Karpas-422 (cell line): ENCODE measurements at places on chromosomes 12 and 14. TPM values are rescaled to one million over a fixed set of nuclear protein-coding genes. Genes with fewer than 3 reads are reported as not detected.

- no peaks in the 10 kb centered on the region for H3K27me3 ChIP-seq
- no peak for DNase-seq
- no peak overlapping the region for H3K4me3 ChIP-seq
- H3K27ac ChIP-seq = no peak overlapping the region
- H3K4me1 ChIP-seq = no peaks in the 10 kb centered on the region
Measured at GRCh38 chr12:49794021-49794420, 34.2 kb downstream of the NCKAP5L start.

GRCh38 chr14:97218691-97219430 lies 421.7 kb downstream of the VRK1 start:
- H3K36me3 ChIP-seq = no peaks in the 10 kb centered on the region
- no peak for DNase-seq
- peaks cover 5% of the 10 kb centered on the region for H3K4me1 ChIP-seq
- no peaks in the 10 kb centered on the region; the same call in none of the 2 replicates for H3K27me3 ChIP-seq
- H3K4me3 ChIP-seq = no peak overlapping the region

GRCh38 chr12:81517296-81517695 lies 241.9 kb downstream of the PPFIA2 start:
- no peaks in the 10 kb centered on the region for H3K4me1 ChIP-seq
- no peak overlapping the region for H3K4me3 ChIP-seq
- no peaks in the 10 kb centered on the region for H3K27me3 ChIP-seq
- no peaks in the 10 kb centered on the region for H3K36me3 ChIP-seq

The TMEM30B gene
- not detected in 2 replicates for total RNA-seq

The PMEL gene
- total RNA-seq = 8.8 and 9.7 TPM in 2 replicates

The NPFF gene
- total RNA-seq = 1.0 TPM in 1 of 2 replicates, not detected in the other

DNA sequence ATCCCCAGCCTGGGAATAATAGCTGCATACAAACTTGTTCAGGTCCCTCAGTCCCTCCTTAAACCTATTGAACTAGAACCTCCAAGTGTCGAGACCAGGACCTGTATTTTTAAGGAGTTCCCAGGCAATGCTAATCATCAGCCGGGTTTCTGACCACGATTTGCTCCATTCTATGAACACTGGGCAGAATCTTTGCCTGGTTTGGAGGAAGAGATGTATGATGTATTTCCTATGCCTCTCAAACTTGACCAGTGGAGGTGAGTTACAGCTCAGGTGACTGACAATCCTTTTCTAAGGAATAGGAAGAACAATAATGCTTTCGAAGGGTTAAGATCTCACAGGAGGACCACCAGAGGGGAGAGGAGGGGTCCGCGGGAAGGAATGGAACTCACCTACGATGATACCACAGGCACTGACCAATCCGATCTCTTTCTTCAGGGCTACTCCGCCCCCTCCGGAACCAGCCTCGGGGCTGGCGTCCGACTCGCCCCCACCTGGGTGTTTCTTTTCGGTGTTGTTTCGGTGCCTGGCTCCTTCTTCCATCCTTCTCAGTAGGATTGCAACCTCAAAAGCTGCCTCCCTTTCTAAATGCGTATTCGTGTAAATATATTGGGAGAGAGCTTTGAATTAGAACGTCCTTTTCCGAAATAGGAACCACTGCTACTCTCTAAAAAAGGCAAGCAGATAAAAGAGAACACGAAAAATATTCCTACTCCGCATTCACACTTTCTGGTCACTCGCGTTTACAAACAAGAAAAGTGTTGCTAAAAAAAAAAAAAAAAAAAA lies 895 bp downstream of the SLC7A8 start:
- no peak overlapping the region for H3K27ac ChIP-seq
- peak overlapping the region; percentile 56 for H3K4me3 ChIP-seq
- H3K4me1 ChIP-seq = peaks cover 22% of the 10 kb centered on the region
- no peaks in the 10 kb centered on the region for H3K27me3 ChIP-seq

DNA sequence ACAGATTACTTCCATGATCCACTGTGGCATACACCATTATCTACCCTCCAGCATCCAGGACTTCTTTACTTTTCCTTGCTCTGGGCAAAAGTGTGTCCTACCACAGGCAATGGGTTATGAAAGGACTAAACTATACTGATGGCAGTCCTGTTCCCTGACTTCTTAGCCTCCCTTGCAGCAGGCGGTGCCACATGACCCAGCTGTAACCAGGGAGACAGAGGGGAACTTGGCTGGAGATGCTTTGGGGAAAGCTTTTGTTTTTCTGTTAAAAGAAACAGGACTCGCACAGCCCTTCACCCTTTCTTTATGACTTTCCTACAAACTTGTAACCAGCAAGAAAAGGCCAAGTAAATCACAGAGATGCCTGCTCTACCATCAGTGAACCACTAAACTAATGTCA lies 394.4 kb downstream of the PCNX1 start:
- no peak overlapping the region for H3K4me3 ChIP-seq
- no peaks in the 10 kb centered on the region for H3K36me3 ChIP-seq
- no peaks in the 10 kb centered on the region for H3K27me3 ChIP-seq
- H3K4me1 ChIP-seq = no peaks in the 10 kb centered on the region
- H3K27ac ChIP-seq = no peak overlapping the region

DNA sequence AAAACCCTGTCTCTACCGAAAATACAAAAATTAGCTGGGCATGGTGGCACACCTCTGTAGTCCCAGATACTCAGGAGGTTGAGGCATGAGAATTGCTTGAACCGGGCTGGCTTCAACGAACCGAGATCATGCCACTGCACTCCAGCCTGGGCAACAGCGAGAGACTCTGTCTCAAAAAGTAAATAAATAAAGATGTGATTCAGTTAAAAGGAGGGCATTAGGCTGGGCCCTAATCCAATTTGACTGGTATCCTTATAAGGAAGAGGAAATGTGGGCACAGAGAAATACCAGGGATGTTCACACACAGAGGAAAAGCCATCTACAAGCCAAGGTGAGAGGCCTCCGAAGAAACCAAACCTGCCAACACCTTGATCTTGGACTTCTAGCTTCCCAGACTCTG lies 10.1 kb upstream of the DCAF4 start:
- no peaks in the 10 kb centered on the region for H3K36me3 ChIP-seq
- no peaks in the 10 kb centered on the region; the same call in 1 of the 2 replicates for H3K27me3 ChIP-seq
- H3K4me3 ChIP-seq = no peak overlapping the region
- H3K4me1 ChIP-seq = no peaks in the 10 kb centered on the region
- DNase-seq = no peak

- H3K27ac ChIP-seq = peak overlapping the region; percentile 62
- DNase-seq = peak; percentile 78
- H3K36me3 ChIP-seq = no peaks in the 10 kb centered on the region
- H3K4me3 ChIP-seq = peak overlapping the region; percentile 77
- H3K4me1 ChIP-seq = peaks cover 39% of the 10 kb centered on the region
Measured at GRCh38 chr14:52551696-52552062, 626 bp downstream of the TXNDC16 start.

- no peaks in the 10 kb centered on the region for H3K36me3 ChIP-seq
- H3K4me3 ChIP-seq = no peak overlapping the region
- H3K27me3 ChIP-seq = no peaks in the 10 kb centered on the region
Measured at GRCh38 chr12:87246726-87247125, 782.5 kb downstream of the C12orf50 start.

DNA sequence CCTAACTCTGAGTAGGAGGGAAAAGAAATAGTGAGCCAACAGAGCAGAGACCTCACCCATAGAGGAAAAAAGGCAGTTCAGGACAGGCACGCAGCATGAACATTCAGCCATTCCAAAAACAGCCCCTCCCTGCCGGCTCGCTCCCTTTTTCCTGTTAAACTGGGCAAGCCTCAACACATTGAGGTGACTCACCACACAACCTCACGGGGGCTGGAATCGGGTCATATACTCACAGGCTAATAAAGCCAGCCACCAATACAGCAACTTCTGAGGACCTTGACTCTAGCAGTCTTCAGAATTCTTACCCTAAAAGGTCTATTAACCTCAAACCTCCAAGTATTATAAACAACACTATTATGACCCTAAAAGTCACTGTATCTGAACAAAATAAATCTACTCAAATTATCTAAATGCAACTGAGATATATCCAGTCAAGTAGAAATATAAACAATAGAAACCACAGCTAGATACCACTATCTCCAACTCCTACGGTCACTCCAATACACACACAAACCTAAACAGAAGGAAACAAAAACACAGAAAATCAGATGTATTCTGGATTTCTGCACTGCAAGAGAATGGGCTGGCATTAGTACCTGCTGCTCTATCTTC lies 6.3 kb downstream of the YBX3 start:
- peaks cover 2% of the 10 kb centered on the region; the same call in 1 of the 2 replicates for H3K27me3 ChIP-seq
- no peak for DNase-seq
- H3K27ac ChIP-seq = no peak overlapping the region
- H3K4me3 ChIP-seq = no peak overlapping the region

DNA sequence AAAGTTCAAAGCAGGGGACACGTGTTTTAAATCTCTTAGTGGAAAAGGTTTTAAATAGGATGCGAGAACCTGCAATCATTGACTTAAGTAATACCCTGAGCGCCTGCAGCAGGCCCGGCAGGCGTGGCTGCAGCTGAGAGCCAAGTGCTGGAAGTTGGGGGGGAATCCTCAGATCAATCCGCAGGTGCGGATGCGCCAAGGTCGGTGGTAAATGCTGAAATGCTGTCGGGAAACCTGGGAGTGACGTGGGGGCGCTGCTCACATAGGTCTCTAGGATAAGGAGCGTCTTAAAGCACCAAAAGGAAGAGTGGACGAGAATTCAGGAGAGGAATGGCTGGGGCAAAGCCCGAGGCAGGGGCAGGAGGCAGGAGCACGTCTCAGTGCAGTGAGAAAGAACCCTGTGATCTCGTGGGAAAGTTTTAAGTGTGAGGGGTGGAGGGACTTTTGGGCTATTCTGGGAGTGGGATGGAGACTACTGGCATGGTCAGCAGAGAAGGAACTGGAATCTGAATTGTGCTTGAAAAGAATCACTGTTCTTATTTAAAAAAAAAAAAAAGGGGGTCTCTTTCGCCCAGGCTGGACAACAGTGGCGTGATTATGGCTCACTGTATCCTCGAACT lies 883 bp upstream of the CDCA4 start:
- DNase-seq = peak; percentile 88
- H3K36me3 ChIP-seq = 0 out of 2 replicates have a peak, but pooled peaks cover 4% of the 10 kb centered on the region
- H3K4me1 ChIP-seq = peaks cover 46% of the 10 kb centered on the region
- peak overlapping the region; percentile 60 for H3K27ac ChIP-seq
- peak overlapping the region; percentile 75 for H3K4me3 ChIP-seq
- H3K27me3 ChIP-seq = no peaks in the 10 kb centered on the region

GRCh38 chr12:55738123-55739024 lies 4.5 kb upstream of the GDF11 start:
- peaks cover 23% of the 10 kb centered on the region for H3K4me1 ChIP-seq
- no peaks in the 10 kb centered on the region for H3K36me3 ChIP-seq
- H3K27me3 ChIP-seq = no peaks in the 10 kb centered on the region
- peak overlapping the region; percentile 86 for H3K27ac ChIP-seq
- peak overlapping the region; percentile 85 for H3K4me3 ChIP-seq

- H3K4me1 ChIP-seq = no peaks in the 10 kb centered on the region; the same call in 1 of the 2 replicates
- H3K27ac ChIP-seq = no peak overlapping the region
- no peaks in the 10 kb centered on the region for H3K36me3 ChIP-seq
- no peaks in the 10 kb centered on the region for H3K27me3 ChIP-seq
- DNase-seq = no peak
Measured at GRCh38 chr12:473198-473597, 13.5 kb downstream of the B4GALNT3 start.
